AG09319 (cell line): ENCODE measurements at places on chromosomes 6 and 20.
A peak's percentile ranks its signal among the peaks of the same experiment; 100 is the strongest.

DNA sequence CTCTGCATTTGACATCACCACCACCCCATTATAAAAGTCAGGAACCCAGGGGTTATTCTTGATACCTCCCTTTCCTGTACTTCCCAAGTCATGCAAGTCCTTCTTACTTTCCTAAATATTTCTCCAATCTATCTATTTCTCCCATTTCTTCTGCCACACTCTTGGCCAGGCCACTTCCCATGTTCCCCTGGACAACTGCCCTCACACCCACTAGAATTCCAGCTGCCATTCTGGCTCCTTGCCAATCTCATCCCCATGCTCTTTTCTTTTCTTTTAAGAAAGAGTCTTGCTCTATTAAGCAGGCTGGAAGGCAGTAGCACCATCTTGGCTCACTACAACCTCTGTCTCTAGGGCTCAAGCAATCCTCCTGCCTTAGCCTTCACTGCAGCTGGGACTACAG is 15.2 kb downstream of the DEFB132 start:
- no peak for DNase-seq

DNA sequence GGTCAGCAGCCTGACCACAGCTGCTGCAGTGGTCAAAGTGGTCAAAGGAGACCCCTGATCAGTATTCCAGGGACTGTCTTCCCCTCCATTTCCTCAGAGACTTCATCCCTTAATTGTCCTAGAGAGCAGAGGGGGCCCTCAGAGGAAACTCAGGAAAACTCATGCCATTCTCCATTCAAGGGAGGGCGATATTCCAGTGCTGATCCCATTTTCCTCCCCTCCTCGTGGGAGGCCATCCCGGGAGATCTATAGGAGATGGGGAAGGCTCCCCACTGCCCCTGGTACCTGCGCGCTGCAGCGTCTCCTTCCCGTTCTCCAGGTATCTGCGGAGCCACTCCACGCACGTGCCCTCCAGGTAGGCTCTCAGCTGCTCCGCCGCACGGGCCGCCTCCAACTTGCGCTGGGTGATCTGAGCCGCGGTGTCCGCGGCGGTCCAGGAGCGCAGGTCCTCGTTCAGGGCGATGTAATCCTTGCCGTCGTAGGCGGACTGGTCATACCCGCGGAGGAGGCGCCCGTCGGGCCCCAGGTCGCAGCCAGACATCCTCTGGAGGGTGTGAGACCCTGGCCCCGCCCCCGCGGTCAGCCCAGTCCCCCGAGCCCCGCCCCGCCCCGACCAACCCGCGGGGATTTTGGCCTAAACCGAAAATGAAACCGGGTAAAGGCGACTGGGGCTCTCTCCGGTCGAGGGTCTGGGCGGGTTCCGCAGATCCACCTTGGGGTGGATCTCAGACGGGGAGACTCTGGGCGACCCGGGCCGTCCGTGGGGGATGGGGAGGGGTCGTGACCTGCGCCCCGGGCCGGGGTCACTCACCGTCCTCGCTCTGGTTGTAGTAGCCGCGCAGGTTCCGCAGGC is 878 bp downstream of the HLA-C start:
- no peak for DNase-seq

- no peak for DNase-seq
Measured at GRCh38 chr20:48057251-48057650, 272.0 kb upstream of the SULF2 start.

DNA sequence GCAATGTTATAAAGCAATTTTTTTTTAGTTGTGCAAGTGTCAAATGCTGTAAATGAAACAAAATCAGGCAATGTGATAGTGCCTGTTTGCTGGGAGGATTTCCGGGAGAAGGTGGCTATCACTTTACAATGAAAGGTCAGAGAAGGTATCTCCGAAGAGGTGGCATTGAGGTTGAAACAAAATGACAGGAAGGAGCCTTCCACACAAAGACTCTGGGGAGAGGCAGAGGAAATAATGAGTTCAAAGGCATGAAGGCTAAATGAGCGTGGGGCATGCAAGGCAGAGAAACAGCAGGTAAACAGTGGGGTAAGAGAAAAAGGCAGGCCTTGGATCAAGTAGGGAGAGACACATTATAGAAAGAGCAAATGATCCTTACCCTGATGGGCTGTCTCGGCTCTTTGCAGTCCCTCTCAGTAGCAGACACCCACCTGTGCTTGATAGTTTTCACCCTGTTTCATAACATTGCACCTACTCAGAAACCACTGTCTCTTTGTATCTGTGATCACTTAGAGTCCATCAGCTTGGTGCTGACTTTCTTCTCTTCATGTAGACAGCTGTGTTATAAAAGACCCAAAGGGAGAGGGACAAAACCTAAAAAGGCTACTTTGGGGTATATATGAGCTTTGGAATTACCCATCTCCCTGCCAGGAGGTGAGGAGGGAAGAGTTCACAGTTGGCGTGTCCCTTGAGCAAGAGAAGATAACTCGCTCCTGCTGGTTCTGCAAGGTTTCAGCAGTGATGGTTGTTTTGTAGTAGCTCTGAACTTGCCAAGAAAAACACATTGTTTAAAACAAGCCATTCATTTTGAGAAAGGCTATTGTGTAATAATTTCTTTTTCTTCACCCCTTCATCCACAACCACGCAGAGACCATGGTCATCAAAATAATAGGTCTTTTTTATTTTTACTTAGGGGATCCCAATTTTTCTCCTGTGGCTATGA is 22.3 kb downstream of the NRN1 start:
- DNase-seq: no peak

- no peak for DNase-seq
Measured at GRCh38 chr6:71468038-71468437, 179.4 kb downstream of the OGFRL1 start.

DNA sequence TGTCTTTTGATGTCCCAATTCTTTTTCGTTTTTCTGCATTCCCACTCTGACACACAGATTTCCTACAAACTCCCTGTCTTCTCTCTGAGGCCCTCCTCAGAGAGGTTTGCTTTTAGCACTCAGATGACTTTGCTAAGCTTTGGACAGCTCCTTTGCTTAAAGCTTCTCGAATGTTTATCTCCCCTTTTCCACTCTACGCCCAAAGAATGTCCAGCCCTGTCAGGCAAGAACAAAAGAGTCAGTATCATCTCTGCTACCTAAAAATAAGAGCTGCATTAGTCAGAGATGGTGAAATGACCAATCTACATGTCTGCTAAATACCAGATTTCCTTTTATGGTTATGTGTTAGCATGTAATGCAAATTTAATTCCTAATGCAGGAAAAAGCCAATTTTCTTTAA is 56.8 kb downstream of the PREP start:
- no peak for DNase-seq

- no peak for DNase-seq
Measured at GRCh38 chr20:64111841-64112641, 4.7 kb upstream of the NPBWR2 start.

GRCh38 chr6:31453259-31453658 is 44.7 kb upstream of the MICB start:
- no peak for DNase-seq

DNA sequence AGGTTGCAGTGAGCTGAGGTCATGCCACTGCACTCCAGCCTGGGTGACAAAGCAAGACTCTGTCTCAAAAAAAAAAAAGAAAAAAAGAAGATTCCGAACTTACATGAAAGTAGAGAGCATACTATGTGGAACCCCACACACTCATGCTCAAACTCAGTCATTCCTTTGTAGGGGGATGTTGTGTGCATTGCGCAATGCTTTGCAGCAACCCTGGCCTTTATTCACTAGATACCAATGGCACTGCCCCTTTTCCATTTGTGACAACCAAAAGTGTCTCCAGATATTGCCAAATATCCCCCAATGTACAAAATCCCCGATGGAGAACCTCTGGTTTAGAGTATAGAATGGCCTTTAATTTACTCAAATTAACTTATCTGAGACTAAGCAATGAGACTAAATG is 158.6 kb downstream of the GJA1 start:
- no peak for DNase-seq

DNA sequence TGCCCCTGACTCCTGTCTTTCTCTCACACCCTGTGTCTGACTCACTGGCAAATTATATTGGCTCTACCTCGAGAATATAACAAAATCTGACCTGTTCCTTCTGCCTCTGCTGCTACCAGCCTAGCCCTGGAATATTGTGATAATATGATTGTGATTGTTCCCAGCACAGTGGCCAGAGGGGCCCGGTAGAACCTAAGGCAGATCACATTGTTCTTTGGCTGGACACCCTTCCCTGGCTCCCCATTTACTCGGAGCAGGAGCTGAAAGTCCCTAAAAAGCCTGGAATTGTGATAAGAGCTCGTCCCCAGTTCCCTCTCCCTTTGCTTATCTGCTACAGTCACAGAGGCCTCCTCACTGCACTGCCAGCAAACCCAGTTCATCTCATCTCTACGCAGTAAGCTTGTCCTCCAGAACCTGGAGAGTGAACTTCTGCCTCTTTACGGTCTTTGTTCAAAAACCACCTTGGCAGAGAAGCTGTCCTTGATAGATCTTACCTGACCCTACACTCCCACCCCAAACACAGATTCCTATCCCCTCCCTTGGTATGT is 21.8 kb downstream of the SERPINB6 start:
- no peak for DNase-seq

DNA sequence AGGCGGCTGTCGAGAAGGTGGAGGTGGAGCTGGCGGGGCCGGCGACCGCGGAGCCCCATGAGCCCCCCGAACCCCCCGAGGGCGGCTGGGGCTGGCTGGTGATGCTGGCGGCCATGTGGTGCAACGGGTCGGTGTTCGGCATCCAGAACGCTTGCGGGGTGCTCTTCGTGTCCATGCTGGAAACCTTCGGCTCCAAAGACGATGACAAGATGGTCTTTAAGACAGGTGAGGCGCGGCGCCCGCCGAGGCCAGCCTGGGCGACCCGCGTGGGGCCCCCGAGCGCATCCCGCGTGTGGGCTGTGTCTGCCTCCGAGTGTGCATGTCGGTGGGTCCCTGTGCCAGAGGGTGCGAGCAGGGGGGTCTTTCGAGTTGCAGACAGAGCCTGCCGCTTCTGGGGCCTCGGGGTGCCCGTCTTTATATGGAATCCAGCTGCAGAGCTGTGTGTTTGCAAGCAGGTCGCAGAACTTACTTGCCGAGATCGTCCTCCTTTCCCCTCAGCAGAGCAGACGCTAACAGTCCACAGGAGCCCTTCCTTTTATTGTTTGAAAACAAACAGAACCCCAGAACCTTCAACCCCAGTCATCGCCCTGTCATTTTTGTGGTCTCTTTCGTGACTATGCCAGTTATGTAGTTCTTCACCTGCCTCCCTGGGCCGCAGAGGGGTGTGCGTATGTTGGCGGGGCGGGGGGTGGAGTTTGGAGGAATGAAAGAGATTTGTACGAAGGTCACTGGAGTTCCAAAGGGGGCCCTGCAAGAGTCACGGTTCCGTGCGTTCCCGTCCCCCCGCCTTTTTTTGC is 766 bp downstream of the SLC16A10 start:
- no peak for DNase-seq

DNA sequence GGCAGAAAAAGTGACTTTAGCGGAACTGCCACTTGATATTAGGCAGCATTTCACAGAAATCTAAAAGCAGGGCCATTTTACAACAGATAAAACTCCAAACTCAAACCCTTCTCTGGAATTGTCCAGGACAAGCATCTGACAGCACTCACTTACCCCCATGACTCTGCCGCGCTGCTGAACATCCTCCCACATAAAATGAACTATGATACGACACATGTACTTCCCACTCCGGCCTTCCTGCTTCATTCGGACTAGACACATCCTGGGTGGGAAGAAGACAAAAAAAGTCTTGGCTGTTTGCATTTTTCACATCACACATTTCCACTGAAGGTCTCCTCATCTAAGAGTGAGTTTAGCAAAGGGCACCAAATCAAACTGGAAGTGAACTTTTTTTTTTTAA is 54.8 kb upstream of the FAM83C start:
- no peak for DNase-seq

DNA sequence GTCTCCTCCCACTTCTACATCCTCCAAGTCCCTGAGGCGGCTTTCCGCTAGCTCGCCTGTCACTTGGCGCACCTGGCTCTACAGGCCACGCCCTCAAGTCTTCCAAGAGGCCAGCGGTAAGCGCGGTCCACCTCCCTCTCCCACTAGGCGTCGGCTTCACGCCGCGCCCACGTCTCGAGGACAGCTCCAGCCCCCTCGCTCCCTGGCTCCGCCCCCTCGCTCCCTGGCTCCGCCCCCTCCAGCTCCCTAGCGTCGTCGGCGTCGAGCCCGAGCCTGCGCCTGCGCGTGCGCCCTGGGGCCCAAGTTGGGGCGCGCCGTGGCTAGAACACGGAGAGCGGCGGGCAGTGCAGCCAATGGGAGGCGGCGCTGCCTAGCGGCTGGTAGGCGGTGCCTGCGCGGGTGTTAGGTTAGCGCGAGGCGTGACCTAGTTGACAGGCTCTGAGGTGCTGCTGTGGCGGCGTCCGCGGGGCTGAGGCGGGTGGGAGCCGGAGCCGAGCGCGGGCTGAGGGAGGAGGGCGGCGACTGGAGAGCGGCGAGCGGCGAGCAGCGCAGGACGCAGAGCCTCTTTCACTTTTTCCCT is at the start of gene MACROD2:
Gene MACROD2 (plus strand): TSS at position 431 of the 580 bp plus-strand sequence.
- peak; percentile 60 for DNase-seq

DNA sequence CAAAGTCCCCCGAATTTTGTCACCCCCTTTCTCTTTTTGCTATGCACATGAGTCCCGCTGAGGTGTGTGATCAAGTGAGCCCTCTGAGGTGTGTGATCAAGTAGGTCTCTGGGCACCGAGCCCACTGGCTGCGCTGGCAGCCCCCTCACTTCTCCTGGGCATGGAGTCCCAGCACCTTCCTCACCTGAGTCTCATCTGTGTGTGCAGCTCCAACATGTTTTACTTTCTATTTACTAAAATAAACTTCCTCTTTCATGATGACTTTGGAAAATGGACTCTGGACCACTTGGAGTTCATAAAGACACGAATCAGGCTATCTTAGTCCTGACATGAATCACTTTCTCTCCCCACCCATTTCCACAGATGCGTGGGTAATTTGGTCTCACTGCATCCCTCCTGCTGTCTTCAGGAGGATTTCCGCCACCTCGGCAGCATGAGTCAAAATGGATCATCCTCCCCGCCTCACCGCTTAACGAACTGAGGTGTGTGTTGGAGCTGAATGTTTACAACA is 39.8 kb downstream of the PRDM1 start:
- DNase-seq: no peak

DNA sequence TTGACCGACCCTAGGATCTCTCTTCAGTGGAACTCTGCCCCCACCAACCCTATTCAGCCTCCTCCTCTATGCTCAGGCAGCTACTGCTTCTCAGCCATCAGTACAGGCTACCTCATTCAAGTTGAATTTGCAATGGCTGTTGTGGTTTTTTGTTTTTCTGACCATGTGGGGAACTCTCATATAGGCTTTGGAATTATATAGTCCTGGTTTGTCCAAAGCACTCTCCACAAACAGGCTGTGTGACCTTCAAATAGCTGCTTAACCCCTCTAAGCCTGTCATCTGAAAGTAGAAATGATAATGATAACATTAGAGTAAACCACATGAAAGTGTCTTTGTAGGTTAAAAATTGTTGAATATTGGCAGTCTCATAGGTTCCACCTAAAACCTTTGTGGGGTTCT is 80.3 kb downstream of the UNC5CL start:
- no peak for DNase-seq

DNA sequence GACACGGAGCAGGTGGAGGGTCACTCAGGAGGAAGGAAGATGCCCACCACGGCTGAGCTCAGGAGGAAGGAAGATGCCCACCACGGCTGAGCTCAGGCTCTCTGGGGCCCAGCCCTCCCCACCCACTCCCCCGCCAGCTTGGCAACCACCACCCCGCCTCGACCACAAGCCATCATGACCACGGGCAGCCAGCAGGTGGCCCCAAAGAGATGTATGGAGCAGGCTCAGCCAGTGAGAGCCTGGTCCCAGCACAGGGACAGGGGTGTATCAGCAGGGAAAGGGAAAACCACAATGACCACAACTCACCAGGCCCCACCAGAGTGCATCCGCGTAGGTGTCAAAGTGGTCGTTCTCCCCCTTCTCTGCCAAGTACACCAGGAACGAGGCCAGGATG is 30.4 kb downstream of the KCNQ2 start:
- no peak for DNase-seq

GRCh38 chr6:78999737-79000136 is 78.3 kb downstream of the PHIP start:
- DNase-seq: no peak
